ENCODE measurements at places on chromosomes 6 and 20.

DNA sequence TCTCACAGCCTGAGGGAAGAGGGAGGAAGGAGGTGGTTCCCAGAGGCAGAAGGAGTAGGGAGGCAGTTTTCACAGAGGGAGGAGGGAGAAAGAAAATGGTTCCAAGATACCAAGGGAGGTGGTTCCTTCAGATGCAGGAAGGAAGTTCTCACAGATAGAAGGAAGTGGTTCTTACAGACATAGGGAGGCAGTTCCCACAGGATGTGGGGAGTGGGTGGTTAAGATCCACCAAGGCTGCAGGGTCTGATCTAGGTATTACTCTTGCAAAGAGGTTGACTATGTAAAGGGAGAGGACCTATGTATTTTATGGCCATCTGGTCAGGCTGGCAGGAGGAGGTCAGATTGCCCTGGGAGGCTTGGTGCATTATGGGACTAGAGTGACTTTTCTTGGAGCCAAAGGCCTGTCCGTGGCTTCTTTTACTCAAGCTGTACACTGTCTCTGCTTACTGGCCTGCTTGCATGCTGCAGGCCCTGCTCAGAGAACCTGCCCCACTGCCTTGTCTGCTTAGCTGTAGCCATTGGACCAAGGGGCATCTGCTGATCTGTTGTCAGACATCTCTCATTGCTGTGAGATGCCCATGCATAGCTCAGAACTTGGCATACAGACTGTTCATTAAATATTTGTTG lies 283.7 kb downstream of the DHX35 start:
- DNase-seq: no peak

DNA sequence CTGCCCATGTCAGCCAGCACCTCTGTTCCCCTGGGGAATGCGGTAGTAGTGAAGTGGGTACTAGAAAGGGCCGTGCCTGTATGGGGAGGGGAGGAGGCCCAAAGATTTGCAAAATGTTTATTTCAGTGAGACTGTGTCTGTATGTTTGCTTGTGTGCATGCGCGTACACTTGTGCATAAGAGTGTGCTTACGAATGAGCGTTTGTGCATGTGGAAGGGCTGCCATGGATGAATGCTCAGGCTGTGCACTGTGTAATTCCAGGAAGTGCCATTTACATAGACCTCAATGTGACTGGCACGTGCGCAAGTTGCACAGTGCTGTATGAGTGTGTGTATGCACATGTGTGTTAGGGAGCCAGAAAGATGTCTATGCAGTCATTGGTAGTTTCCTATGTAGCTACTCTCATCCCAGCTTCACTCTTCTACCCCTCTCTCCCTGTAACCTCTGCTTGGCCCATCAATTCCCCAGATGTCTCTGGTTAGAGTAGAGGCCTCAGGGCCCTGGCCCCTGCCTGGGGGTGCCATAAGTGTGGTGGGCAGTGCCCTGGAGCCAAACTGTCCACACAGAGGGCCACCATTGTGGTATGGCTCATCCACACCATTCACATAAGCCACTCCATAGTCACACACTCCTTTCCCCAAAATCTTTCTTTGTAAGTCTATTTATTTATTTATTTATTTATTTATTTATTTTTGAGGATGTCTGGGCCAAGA lies 26.8 kb upstream of the SLC22A7 start:
- no peak for DNase-seq

DNA sequence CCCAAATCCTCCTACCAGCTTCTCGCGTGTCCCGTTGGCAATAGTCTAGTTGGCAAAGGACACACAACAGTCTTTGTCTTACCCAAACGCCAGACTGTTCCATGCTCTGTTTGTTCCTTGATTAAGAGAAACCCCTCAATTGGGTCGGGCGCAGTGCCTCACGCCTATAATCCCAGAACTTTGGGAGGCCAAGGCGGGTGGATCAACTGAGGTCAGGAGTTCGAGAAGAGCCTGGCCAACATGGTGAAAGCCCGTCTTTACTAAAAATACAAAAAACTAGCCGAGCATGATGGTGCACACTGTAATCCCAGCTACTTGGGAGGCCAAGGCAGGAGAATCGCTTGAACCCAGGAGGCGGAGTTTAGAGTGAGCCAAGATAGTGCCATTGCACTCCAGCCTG lies 153.7 kb downstream of the GRM4 start:
- DNase-seq: no peak

DNA sequence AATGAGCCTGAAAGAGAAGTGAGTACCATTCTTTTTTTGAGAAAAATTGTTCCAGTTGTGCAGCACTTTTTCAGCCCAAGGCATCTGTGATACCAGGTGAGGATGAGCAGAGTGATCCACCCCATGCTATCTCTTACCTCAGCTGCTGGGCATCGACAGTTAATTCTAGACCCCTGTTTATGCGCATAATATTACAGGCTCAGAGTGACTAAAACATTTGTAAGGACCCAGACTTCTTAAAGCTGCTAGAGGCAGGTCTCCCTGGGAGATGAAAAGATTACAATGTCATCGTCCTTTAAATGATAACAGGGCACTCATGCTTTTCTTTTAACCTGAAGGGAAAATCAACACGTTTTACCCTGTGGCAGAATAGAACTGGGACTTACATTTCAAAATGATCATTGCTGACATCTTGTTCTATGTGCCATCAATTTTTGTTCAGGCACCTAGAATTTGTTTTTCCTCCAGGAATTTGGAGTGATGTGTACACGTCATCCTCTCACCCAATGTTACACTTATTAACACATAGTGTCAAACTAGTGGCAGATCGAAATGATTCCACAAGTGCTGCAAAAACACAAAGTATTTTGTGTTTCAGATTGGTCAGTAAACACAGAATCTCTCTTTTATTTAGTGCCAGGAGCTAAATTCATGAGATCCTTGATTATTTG lies 684.6 kb downstream of the UTRN start:
- no peak for DNase-seq

DNA sequence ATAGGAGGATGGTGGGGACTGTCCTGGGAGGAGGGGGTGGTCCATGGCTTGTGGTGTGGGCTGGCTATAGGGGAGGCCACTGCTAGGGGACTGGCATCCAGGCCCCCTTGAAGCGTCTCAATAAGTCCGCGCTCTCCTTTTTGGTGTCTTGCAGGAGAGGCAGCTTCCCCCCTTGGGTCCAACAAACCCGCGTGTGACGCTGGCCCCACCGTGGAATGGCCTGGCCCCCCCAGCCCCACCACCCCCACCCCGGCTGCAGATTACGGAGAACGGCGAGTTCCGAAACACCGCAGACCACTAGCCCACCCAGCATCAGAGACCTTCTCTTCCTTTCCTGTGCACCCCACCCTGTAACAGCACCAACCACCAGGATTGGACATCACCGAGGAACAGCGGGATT lies 2.8 kb upstream of the ZBTB9 start:
- DNase-seq: no peak

DNA sequence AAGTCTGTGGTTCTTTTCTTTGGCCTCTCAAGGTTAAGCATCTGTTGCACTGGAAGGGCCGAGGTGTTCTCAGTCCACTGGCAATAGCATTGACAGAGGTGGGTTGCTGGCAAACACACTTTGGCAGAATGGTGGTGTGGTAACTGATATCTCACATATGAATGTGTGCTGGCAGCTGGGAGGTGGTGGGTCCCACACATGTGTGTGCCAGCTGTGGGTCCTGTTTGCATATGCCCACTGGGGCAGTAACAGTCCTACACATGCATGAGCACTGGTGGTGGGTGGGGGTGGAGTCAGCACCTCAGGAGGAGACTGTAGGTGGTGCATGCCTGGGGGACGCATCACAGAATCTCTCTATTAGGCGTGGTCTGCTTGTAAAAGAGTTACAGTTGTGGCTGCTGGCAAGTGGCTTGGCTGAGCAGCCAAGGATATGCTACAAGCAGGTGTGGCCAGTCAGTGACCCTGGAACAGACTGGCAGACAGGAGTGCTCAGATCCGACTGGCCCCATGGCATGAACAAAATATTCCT lies 934.3 kb downstream of the GRIK2 start:
- DNase-seq: no peak

- no peak for DNase-seq
These were observed 39.0 kb upstream of the BEND3 start for GRCh38 chr6:107154131-107154800.

DNA sequence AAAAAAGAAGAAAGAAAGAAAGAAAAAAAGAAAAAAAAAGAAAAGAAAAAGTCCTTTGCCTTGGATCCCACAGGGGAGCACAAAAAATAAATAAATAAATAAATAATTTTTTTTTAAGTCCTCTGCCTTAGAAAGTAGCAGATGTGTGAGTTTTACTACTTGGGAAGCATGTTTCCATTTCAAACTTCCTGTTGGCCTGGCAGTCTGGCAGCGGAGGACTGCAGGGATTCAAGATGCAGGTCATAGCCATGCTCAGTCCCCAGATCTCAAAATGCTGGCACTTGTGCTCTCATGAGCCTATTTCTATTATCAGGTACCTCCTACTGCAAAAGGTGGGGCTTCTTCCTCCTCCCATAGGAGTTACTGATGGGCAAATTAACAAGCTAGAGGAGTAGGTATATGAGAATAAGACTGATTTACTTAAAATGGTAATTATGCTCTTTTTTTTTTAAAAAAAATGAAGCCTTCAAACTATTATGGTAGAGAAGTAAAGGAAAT lies 54.2 kb upstream of the MAP7 start:
- no peak for DNase-seq

DNA sequence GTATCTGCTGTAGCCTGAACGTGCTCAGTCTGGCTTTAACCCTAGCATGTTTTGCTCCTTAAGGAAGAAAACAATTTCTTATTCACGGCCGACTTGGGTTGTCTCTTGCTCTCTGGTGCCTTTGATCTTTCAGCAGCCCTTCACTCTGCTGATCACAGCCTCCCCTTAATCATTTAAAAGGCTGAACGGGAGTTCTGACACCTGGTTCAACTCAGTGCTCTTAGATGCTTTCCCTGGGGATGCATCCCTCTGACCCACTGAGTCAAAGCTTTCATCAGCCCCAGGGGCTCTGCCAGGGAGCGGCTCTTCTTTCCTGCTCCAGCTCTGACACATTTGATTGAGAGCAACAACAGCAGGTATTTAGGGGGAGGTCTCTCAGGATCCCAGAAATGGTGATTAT lies 79.0 kb upstream of the FYN start:
- no peak for DNase-seq

GRCh38 chr20:10314198-10314597 lies 95.6 kb downstream of the SNAP25 start:
- DNase-seq: no peak

GRCh38 chr20:45206725-45207124 lies at the start of gene SEMG1:
Gene SEMG1 (plus strand): TSS chr20:45207033. CDS start chr20:45207054, 21 bp downstream.
- DNase-seq: no peak

DNA sequence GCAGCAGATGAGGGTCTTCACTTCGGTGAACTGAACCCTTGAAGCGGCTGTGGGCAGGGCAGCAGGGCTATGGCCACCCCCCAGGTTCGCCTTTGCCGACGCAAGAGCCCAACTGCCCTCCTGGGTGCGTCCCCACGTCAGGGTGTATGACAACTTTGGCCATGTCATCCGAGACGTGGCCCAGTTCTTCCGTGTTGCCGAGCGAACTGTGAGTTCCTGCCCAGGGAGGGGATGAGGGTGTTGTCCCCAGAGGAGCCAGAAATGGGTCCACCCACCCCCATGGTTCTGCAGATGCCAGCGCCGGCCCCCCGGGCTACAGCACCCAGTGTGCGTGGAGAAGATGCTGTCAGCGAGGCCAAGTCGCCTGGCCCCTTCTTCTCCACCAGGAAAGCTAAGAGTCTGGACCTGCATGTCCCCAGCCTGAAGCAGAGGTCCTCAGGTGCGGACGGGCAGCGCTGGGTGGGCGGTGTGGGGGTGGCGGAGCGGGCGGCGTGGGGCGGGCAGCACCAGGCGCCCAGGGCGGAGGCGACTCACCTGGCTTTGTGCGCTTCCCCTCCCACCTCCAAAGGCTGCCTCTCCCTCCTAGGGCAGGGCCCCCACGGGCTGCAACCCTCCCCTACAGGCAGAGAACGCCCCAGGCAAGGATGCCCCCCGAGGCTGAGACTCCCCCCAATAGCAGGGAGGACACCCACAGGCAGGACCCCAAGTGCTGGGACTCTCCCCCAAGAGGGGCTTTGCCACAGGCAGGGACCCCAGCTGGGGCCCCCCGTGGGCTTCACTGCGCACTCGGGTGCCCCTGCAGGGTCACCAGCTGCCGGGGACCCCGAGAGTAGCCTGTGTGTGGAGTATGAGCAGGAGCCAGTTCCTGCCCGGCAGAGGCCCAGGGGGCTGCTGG lies 6.2 kb upstream of the TNFRSF6B start:
- no peak for DNase-seq

GRCh38 chr20:46365487-46366220 lies 40.8 kb downstream of the ELMO2 start:
- no peak for DNase-seq

GRCh38 chr20:44830523-44830922 lies 20.2 kb upstream of the RIMS4 start:
- DNase-seq: no peak

GRCh38 chr20:57568088-57568896 lies 7.4 kb downstream of the PCK1 start:
- no peak for DNase-seq

DNA sequence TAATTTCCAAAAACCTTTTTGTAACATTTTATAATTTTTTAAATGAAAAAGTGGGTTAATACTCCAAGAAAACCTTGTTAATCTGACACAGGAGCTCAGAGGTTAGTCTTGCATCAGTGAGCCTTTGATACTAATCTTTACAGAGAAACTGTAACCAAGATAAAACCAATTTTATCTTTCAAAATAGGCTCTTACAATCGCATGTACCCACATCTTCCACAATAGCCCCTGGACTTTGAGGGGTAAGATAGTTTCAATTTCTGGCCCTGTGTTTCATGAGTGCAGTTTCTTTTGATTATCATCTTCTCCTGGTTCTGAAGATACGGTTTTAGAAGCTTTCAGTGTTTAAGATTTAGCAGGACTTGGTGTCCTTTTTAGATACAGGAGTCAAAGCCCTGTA lies 34.5 kb upstream of the MAS1L start:
- DNase-seq: no peak

DNA sequence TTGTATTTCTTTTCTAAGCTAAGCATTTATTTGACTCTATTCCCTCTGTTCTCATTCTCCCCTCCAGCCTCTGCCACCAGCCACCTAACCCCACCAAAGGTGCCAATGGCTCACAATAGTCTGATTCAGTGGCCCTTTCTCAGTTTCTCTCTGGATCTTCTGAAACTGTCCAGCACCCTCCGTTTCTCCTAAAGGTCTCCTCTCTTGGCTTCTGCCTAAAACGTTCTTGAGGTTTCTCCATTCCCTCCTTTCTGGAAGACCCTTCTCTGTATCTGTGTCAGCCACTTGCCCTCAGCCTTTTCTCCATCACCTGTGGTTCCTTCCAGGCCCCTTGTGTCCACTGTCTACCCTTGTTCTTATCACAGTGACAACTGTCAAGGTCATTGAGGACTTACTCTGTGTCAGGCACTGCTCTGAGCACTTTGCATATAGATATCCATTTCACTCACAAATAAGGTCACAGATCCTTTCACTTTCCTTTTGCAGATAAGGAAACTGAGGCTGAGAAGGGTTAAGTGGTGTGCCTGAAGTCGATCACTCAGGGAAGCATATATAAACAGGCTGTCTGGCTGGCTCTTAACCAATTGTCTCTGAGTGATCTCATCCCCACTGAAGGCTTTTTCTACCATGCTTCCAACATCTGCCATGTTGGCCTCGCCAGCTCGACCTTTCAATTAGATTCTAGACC lies 48.1 kb downstream of the FOXA2 start:
- no peak for DNase-seq

- no peak for DNase-seq
These were observed 185.9 kb upstream of the SULF2 start for GRCh38 chr20:47971058-47971791.

Data from stimulated activated CD8-positive, alpha-beta memory T cell treated with anti-CD3 and anti-CD28 coated beads, Interleukin-4, amount 100 ng/mL, for 1 hour (primary cell).